CD8-positive, alpha-beta T cell (primary cell): ENCODE measurements at places on chromosomes 7 and 10.
A peak's percentile ranks its signal among the peaks of the same experiment; 100 is the strongest.

- DNase-seq: no peak
These were observed 12.4 kb upstream of the PTPN12 start for GRCh38 chr7:77524731-77525130.

DNA sequence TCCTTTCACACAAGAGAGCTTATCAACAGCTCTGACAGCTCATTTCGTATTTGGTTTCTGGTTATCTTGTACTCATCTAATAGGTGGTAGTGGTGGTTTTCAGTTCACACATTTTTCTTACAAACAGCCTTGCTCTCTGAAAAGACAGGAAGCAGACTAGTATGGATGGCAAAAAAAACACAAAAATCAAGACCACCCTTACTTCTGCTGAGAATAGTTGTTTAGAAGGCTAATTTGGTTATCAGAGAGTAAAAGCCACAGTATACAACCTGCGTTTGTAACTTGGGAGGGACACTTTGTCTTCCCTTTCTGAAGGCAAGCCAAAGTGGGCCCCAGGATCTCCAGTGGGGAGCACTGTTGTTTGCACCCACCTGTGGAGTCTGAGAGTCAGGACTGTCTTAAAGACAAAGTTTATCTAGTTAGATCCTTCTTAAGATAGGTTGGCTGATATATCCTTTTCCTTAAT is 68.0 kb downstream of the PIP4K2A start:
- DNase-seq: peak; percentile 77

- peak; percentile 32 for DNase-seq
These were observed 31.7 kb downstream of the PAPOLB start for GRCh38 chr7:4830176-4830575.

GRCh38 chr10:49161411-49161997 is 26.7 kb downstream of the TMEM273 start:
- DNase-seq: no peak

DNA sequence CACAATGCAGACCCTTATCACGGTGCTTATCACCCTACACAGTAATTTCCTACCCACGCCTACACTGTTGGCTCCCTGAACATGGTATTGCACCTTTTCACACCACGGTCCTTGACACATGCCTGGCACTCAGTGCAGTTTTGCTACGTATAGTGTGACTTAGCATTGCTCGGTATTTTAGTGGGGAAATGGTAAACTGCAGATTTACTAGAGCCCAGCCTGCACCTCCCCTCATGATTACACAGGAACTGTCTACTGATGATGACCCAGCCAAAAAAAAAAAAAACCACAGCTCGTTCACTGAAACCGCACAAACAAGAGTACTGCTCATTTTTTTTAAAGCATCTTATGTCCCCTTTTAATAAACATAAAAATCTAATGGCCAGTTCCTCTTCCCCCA is 124.2 kb upstream of the ZNF746 start:
- no peak for DNase-seq

DNA sequence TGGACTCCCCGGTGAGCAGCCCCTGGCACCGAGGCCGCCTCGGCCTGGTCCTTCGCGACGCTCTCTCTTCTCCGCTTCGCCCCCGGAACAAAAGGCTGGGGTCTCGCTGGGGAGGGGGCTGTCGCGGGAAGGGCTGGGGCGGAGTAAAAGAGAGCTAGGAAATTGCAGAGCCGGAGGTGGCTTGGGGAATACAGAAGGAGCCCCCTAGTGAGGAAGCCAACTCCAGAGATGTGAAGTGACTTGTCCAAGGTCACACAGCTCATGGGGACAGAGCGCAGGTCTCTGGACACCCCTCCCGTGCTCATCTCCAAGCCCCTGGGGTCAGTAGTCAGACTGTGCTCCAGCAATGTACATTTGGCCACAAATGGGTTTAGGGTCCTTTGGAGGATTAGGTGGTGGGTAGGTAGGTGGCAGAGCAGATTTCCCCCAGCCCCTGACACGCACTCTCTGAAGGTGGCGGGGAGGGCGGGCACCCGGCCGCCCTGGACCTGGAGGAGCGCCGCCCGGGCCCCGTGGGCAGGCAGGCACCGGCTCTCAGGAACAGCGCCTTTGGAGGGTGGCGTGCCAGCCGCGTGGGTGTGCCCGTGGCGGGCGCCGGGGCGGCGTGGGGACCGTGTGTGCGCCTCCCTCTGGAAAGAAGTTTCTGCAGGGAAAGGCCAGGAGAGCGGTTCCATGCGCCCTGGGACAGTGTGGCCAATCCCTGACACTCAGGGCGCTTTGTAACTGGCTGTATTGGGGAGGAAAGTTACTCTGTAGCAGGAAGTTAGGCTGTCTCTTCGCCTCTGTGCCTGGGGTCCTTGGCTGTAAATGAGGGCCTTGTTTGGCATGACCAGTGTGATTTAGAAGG is 910 bp downstream of the WIPF3 start:
- no peak for DNase-seq

DNA sequence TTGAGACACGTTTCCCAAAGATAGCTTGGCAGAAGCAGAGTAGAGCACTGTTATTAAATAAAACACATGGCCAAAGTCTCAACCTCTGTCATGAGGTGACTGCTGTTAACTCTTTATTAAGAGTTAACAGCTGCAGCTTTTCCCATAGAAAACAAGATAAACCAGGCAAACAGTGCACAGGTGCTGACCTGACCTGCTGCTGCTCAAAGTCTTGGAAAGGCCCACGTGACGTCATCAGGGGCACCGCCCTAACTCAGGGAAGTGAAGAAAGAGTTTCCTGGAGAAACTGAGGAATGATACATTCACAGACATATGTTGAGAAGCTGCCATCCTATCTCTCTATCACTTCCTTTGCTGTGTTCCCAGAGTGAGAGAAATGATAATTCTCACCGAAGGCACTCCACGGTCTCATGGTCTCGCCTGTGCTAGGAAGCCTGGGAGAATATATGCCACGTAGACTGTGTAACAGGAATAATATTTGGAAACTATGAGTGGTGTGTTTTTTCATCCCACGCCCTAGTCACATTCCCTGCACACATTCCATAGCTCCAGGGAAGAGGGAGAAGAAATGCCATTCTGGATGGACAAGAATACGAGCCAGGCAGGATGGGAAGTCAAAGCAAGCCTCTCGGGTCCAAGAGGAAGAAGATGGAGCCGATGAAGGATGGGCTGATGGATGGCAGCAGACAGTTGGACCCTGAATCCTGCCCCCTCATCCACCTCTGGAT is 146.2 kb upstream of the NFE2L3 start:
- DNase-seq: no peak

- no peak for DNase-seq
These were observed 277.6 kb downstream of the HGF start for GRCh38 chr7:81492240-81492639.

DNA sequence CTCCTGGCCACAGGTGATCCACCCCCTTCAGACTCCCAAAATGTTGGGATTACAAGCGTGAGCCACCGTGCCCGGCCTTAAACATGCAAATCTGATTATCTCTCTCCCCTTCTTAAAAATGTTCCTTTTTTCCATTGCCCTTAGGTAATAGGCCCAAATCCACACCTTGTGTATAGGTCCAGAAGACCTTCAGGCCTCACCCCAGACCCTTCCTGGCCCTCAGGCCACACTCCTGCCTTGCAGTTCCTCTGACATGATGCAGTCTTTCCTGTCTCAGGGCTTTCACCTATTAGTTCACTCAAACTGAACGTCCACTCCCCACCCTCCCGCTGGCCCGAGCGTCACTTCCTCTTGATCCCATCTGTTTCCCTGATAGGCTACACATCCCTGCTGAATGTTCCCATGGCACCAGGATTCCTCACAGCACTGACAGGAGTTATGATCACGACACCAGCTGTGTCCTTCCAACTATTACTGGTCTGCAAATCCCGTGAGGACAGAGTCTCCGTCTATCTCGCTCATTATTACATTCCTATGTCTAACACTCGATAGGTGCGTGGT is 46.4 kb downstream of the DENND2A start:
- no peak for DNase-seq

DNA sequence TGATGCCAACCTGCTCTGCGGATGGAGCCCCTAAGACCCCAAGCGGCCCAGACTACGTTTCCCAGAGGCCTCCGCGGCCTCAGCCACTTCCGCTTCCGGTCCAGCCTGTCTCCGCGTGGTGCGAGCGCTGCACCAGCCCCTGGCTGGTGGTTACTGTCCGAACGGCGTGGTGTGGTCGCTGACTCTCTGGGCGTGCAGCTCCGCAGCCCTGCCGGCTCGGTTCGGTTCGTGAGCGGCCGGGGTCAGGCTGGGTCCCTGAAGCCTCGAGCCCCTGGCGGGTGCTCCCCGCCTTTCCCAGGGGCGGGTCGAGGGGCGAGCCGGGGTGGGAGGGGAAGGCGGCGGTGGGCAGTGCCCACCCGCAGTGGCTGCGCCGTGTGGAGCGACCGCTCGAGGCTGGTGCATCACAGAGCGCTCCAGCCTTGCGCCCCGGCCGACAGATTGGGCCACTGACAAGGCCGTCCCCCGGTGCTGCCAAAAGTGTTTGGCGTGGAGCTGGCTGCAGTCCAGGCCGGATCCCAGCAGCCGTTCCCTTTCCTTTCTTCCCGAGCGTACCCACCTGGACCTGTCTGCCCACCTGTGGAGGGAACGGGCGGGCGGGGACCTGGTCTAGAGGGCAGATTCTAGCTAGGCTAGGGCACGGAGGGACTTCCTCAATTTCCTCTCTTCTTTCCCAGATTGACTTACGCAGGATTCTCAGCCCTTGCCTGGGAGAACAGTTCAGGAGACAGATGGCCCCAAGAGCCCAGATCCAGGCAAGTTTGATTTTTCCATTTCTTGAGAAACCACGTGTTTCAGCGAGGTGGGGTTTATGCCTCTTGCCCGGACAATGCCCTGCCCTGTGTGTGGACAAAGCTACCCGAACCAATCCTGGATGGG is at the start of gene ZNF485:
ZNF485 (plus strand) TSS at position 116 of the 876 bp plus-strand sequence; CDS start at position 729, 613 bp downstream.
- DNase-seq: peak; percentile 67

- no peak for DNase-seq
These were observed 263.2 kb downstream of the DGKB start for GRCh38 chr7:14639329-14639728.

DNA sequence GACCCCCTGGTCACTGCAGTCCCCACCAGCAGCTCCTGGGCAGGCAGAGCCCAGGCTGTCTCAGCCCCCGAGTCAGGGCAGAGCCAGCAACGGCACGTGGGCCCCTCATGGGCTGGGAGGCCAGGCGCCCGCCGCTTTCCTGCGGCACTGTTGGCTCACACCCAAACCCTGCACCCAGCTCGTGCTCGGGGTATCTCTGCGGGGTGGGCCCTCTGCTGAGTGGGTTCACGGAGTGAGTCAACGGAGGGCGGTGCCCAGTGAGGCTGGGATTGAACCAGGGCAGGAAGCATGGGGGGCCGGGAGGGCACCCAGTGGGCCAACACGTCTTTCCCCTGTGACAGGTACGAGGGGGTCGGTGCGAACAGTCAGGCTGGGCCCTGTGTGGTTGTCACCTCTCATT is 28.9 kb downstream of the ADAP1 start:
- DNase-seq: peak; percentile 86

DNA sequence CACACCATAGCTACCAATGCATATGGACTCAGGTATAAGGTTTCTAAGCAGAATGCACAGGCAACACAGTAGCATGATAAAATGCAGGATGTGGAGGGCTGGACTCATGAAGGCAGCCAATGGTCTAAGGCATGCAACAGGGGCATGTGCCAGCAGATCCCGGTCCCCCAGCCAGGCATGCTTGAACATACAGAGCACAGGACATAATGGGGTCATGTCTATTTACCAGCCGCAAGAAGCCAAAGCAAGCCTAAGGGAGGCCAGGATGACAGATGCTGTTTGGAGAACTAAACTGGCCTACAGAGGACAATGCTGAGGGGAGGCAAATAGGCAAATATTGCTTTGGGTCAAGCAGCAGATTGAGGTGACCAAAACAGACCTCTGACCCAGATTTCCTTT is 60.0 kb upstream of the PDLIM1 start:
- no peak for DNase-seq

DNA sequence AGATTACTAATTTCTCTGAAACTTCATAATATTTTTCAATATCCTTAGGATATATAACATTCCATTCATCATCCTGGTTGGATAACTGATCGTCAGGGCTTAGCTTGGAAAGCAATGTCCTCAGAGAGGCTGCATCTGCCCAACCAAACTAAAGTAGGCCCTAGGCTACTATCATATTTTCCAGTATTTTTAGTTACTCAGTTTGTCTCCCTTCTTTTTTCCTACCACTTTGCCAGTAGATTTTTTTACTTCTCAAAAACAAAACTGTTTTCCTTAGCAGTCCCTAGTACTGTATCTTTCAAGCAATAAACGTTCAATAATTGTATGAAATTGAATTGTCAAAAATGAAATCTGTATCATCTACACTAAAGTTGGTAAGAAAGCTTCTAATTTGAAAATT is 452.0 kb downstream of the TFEC start:
- DNase-seq: no peak

DNA sequence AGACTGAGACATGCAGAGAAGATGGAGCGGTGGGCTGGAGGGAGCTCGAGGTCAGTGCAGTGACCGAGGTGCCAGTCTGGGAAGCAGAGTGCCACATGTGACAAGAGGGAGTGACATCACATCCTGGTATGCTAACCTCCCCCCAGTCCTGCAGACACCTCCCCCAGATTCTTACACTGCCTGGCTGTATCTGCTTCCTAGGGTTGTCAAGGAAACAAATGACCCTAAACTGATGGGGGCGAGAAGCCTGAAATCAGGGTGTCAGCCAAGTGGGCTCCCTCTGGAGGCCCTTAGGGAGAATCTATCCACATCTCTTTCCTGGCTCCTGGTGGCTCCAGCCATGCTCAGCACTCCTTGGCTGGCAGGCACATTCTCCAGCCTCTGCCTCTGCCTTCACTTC is 316.1 kb upstream of the ZMIZ1 start:
- no peak for DNase-seq

- no peak for DNase-seq
These were observed 404.5 kb downstream of the ADRA2A start for GRCh38 chr10:111481261-111481826.

- no peak for DNase-seq
These were observed 13.9 kb downstream of the ARHGAP19 start for GRCh38 chr10:97278491-97278989.

GRCh38 chr10:35546824-35547225 is 58.3 kb upstream of the GJD4 start:
- no peak for DNase-seq

- DNase-seq: no peak
These were observed 14.5 kb downstream of the GIMAP8 start for GRCh38 chr7:150464962-150465361.

- no peak for DNase-seq
These were observed 330.3 kb upstream of the NPSR1 start for GRCh38 chr7:34327681-34328080.

- DNase-seq: no peak
These were observed 53.3 kb upstream of the ASAH2 start for GRCh38 chr10:50304660-50305059.

DNA sequence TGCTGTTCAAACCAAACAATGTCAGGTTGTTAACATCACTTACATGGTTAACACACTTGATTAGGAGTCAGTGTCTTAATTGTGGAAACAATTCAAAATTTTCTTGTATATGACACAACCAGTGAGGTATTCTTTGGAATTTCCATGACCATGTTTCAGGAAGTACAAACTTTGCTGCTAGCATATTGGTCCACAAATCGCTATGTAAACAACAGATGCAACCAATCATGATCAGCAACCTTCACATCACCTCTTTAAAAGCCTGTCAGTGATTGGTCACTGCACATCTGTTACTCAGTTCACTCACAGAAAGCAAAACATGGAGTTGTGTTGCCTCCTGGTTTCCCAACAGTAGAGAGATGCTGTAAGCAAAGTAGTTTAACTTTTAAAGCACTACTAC is 108.9 kb upstream of the FAM3C start:
- DNase-seq: no peak
